ENCODE measurements at places on chromosomes 2 and 18. TPM values are rescaled to one million over a fixed set of nuclear protein-coding genes. Genes with fewer than 3 reads are reported as not detected.

Gene KCNIP3
- 11.3 TPM for total RNA-seq

Gene PAX3
- 5.7 TPM for total RNA-seq

Gene PLCL1
- 19.9 TPM for total RNA-seq

Gene AQP12A
- total RNA-seq = not detected

Gene FOXD4L1
- not detected for total RNA-seq

Gene UGT1A6
- total RNA-seq = 0.55 TPM

Gene LRP2
- total RNA-seq = 88.0 TPM

Gene ST6GAL2
- 74.9 TPM for total RNA-seq

Gene DUSP2
- total RNA-seq = 8.1 TPM

Gene SRD5A2
- 6.9 TPM for total RNA-seq

Gene KDSR
- total RNA-seq = 37.7 TPM

Gene EPC2
- 78.0 TPM for total RNA-seq

Gene C2orf81
- total RNA-seq = 3.1 TPM

Gene CHST9
- 3.8 TPM for total RNA-seq

Gene SLC9A2
- total RNA-seq = 0.49 TPM
